ENCODE measurements at places on chromosomes 2 and 18. TPM values are rescaled to one million over a fixed set of nuclear protein-coding genes. Genes with fewer than 3 reads are reported as not detected.

GCG gene
- total RNA-seq = not detected

HOXD3 gene
- 0.20 TPM for total RNA-seq

FTCDNL1 gene
- 2.8 TPM for total RNA-seq

HAT1 gene
- 65.3 TPM for total RNA-seq

ST8SIA5 gene
- total RNA-seq = not detected

ATP6V1B1 gene
- total RNA-seq = 2.7 TPM
